Activated T-cell treated with anti-CD3 and anti-CD28 coated beads, Interleukin-2, amount 50 U/mL, for 4 hours (primary cell): ENCODE measurements at places on chromosomes 3 and 15. TPM values are rescaled to one million over a fixed set of nuclear protein-coding genes. Genes with fewer than 3 reads are reported as not detected.

The ROBO1 gene
- 0.95 TPM for total RNA-seq

The ANKDD1A gene
- 2.4 TPM for total RNA-seq

The ERICH6 gene
- not detected for total RNA-seq

The IL20RB gene
- total RNA-seq: 1.1 TPM

The CHRFAM7A gene
- total RNA-seq: 0.29 TPM

The ZMAT3 gene
- 9.7 TPM for total RNA-seq

The UMPS gene
- 72.7 TPM for total RNA-seq

The RTP4 gene
- total RNA-seq: 1.5 TPM

The SORD gene
- total RNA-seq: 42.7 TPM

The DNAJB11 gene
- 98.1 TPM for total RNA-seq

The C3orf20 gene
- total RNA-seq: 0.14 TPM

The PIERCE2 gene
- not detected for total RNA-seq

The ATXN7 gene
- total RNA-seq: 23.7 TPM

The SKIL gene
- 19.3 TPM for total RNA-seq

The CYP8B1 gene
- 0.05 TPM for total RNA-seq

The SLC9C1 gene
- not detected for total RNA-seq

The ZPLD1 gene
- total RNA-seq: not detected

The TEX55 gene
- total RNA-seq: not detected

The ABHD6 gene
- 6.7 TPM for total RNA-seq

The SGO1 gene
- total RNA-seq: 9.2 TPM

The CILP gene
- 0.08 TPM for total RNA-seq

The GPR149 gene
- not detected for total RNA-seq

The UNC13C gene
- total RNA-seq: not detected

The TF gene
- total RNA-seq: 3.7 TPM

The ACAN gene
- total RNA-seq: not detected

The TJP1 gene
- total RNA-seq: 0.22 TPM

The BTBD1 gene
- total RNA-seq: 47.9 TPM

The LARP6 gene
- total RNA-seq: 0.05 TPM

The SLCO3A1 gene
- total RNA-seq: 6.1 TPM
